COLO829 (cell line): ENCODE measurements at places on chromosomes 1 and 21.
A peak's percentile ranks its signal among the peaks of the same experiment; 100 is the strongest.

- DNase-seq: peak; percentile 35
Observed at GRCh38 chr1:12275370-12275769, 45.5 kb downstream of the VPS13D start.

- peak; percentile 81 for DNase-seq
Observed at GRCh38 chr1:24418898-24419628, 3.5 kb downstream of the NIPAL3 start.

DNA sequence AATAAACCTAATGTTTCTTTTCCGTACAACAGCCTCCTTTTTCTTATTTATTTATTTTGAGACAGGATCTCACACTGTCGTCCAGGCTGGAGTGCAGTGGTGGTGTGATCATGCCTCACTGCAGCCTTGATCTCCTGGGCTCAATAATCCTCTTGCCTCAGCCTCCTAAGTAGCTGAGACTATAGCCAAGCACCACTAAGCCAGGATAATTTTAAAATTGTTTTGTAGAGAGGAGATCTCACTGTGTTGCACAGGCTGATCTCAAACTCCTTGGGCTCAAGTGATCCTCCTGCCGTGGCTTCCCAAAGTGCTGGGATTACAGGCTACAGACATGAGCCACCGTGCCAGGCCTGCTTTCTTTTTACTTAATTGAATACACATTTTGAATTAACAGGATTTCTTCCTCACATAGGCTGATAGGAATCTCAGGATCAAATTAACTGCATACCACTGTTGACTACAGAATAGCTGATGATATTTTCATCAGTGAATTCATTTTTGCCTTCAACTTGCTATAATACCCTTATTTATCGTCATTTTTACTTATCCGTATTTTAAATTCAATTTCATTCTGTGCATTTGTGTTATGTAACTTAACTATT, 2010.5 kb downstream of the NCAM2 start:
- no peak for DNase-seq

- DNase-seq: no peak
Observed at GRCh38 chr21:27818847-27819246, 852.0 kb upstream of the ADAMTS5 start.

- no peak for DNase-seq
Observed at GRCh38 chr1:94709891-94710581, 110.1 kb upstream of the SLC44A3 start.

- no peak for DNase-seq
Observed at GRCh38 chr1:202909494-202909893, 17.5 kb downstream of the KLHL12 start.

- DNase-seq: no peak
Observed at GRCh38 chr1:181317261-181317930, 165.9 kb upstream of the CACNA1E start.

GRCh38 chr1:165463978-165464377, 19.1 kb upstream of the RXRG start:
- no peak for DNase-seq

GRCh38 chr21:21713651-21714180, 715.5 kb downstream of the NCAM2 start:
- no peak for DNase-seq

- no peak for DNase-seq
Observed at GRCh38 chr1:102174259-102174863, 177.6 kb upstream of the OLFM3 start.

DNA sequence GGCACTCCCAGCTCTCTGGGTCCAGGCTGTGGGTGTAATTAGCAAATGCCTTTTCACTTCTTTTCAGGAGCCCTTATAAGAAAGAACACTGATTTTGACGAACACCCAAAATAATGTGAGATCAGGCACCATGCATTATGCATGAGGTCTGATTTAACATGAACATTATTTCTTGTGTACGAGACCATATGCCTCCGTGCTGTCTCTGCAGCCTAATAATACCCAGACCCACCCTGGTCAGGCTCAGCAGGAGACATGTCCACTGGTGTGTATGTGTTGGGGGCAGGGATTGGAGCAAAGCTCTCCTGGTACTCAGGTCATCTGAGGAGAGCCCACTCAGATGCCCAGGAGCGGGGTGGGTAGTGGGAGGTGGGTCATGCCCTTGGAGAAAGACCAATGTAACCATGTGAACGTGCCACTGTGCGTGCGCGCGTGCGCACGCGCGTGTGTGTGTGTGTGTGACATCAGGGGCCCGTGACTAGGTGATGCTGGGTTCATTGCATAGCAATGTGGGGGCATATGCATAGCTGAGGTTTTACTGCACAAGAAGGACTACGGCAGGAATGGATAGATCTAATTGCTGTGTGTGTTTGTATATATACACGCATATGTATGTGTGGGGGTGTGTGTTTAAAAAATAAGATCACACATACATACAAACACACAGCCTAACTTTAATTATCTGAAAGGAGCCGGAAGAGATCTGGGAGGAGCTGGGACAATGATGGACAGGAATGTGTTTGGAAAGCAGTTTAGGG, 7.1 kb downstream of the POU3F1 start:
- DNase-seq: no peak

DNA sequence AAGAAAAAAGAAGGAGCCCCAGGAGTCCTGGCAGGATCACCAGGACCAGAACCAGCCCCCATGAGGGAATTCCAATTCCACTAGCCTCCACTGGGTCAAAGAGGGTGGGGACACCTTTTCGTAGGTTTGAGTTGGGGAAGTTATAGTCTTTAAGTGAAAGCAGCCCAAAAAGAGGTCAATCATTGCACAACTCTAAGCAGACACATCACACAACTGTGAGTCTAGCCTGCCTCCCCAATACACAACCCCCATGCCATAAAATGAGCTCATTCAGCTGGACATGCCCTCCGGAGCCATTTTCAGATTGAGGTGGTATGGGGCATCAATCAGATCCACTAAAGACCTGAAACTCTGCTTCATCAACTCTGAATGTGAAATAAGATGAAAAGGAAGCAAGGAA, 179.9 kb downstream of the NPHP4 start:
- DNase-seq: no peak

GRCh38 chr1:97680470-97680869, 240.4 kb downstream of the DPYD start:
- DNase-seq: no peak

GRCh38 chr1:230282157-230282556, 144.0 kb downstream of the PGBD5 start:
- DNase-seq: no peak

- peak; percentile 98 for DNase-seq
Observed at GRCh38 chr1:221839782-221840395, 98.0 kb upstream of the DUSP10 start.

GRCh38 chr1:18085387-18086074, 22.1 kb upstream of the IGSF21 start:
- no peak for DNase-seq

DNA sequence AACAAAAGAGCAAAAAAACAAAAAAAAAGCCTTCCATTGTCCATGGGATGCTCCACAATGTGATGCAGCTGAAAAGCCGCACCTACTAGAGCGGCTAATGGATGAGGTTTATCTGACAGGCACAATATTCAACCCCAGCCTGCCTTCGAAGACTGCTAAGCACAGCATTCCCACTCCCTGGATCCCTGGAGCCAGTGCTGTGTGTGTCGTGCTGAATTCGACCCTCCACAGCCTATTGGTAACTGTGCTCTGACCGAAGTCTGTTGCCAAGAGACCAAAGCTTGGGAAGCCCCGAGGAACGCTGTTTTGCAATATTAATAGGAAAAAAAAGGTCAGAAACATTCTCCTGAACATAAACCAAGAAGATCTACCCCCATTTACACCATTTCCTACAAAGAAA, 57.2 kb upstream of the PUM1 start:
- no peak for DNase-seq

GRCh38 chr1:119374208-119374874, 5.8 kb downstream of the HAO2 start:
- no peak for DNase-seq

GRCh38 chr1:59276439-59276851, 20.4 kb upstream of the FGGY start:
- no peak for DNase-seq

DNA sequence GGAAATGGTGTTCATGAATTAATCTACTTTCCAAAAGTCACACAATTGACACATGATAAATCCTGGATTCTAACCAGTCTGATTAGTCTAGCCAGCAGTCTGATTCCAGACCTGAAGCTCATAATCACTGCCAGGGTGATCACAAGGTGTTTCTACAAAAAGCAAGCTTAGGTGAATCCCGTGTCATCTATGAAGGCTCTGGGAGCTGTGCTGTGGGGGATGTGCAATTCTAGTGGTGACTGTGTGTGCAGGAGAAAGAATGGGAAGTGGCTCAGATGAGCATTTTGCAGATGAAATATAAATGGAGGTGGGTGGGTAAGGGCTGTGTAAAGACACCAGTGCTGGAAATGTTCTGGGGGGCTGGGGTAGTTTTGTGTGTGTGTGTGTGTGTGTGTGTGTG, 1.8 kb upstream of the NPPB start:
- no peak for DNase-seq

DNA sequence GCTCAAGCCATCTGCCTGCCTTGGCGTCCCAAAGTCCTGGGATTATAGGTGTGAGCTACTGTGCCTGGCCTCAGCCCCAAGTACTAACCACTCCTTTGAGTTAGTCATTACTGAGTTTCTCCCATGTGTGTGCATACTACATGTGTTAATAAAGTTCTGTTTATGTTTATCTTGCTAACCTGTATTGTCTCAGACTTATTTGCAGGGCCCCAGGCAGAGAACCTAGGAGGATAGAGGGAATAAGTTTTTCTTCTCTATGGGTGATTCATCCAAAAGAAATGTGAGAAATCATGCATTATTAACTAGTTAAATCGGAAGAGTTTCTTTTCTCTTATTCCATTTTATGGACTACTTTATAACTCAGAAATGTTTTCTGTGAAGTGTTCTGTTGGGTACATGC, 203.9 kb upstream of the CACYBP start:
- no peak for DNase-seq

DNA sequence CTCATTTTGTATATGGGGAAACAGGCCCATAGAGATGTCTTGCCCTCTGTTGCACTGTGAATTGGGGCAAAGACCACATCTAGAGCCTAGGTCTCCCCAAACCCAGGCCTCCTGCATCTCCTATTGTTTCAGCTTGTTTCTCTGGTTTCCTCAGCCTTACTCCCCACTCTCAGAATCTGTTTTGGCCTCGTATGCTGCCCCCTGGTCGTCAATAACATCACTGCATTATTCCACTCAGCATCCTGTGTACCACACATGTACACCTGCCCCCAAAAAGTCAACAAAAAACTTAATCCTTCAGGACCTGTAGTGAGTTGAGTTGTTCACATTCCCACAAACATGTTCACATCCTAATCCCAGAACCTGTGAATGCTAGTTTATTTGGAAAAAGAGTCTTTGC, 184.8 kb downstream of the BRINP2 start:
- DNase-seq: peak; percentile 55

DNA sequence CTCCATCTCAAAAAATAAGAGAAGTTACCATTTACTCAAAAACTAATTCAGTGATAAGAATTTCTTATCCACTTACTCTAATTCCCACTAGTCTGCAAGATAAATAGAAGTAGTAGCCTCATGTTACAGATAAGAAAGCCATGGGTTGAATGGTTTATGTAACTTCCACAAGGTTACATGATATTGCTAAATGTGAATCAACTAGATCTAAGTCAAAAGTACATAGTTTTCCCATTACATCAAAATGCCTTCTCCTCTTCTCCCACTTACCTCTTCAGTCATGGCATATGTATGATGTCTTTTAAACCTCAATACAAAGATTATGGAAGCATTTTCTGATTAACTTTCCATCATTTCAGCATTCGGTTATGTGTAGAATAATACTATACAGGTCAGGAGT, 108.5 kb downstream of the ASH1L start:
- DNase-seq: no peak

DNA sequence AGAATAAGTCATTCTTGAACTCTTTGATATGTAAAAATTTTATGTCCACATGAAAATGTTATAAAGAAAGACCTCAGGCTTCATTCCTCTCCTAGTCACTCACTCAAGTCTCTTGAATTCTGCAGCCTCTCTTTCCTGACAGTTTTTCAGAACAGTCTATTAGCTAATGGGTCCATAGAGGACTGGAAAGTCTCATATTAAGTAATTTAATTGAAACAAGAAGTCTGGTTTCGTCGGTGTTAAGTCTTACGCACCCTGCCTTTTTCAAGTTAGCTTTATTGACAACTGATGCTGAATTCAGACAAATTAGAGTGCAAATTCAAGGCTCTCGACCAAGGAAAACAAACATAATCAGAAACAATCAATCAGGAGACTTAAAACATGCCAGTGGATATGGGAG, 105.8 kb downstream of the GREM2 start:
- no peak for DNase-seq

DNA sequence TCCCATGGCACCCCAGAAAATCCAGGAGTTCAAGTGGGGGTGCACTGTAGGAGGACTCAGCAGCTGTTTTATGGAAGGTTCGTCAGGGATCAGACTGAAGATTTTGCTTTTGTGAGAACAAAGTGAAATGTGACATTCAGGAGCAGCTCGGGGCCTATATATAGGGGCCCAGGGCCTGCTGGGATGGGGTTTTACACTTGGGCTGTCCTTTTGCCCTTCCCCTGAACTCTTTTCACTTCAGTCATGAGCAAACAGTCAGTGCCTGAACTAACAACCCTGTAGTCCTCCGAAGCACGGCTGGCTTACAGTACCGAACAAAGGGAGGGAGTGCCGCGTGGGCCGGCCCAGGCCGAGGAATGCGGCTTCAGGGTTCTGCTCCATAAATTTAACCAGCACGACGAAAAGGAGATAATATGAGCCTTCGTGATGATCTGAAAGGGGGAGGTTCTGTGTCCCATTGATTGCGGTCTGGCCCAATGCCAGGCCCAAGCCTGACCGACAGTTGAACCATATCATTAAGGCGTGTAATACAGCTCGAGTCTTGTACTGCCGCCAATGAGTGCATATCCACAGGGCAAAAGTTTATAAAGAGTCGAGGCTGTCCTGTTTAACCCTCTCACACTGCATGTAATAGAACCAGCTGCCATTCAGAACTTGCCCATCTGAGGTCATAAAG, 139.9 kb downstream of the DHRS3 start:
- peak; percentile 76 for DNase-seq

DNA sequence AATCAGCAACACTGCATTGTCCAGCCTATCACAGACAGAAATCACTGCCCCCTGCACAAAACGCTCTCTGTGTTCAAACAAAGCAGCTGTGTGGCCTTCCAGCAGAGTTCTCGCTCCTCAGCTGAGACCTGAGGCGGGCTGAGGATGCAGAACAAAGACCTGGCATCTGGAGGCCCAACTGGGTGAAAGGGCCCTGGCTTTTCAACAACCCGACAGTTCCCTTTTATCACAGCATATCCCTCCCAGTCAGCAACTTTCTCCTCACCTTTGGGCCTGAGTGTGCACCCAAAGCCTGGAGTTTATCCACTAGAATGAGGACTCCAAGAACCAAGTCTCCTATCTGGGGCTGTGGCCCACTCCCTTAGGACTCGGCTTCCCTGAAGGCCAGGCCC, 42.6 kb upstream of the A3GALT2 start:
- no peak for DNase-seq
